ENCODE measurements at places on chromosomes 1 and 21.
A peak's percentile ranks its signal among the peaks of the same experiment; 100 is the strongest.

DNA sequence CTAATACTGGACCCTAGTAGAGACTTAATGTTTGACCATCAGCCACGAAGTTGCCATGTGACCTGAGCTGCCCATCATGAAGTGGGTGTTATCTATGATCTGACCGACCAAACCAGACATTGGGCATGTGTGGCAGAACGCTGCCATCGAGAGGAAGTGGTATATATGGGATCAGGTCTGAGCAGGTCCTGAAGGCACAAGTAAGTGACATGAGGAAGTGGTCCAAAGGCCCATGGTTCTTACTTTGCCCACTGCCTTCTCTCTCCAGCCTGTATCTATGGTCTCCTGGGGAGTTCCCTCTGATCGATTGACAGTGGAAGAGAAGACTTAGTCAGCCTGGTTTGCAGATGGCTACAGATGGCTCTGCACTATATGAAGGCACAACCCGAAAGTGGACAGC, 7.9 kb downstream of the SPSB1 start:
- DNase-seq: no peak

DNA sequence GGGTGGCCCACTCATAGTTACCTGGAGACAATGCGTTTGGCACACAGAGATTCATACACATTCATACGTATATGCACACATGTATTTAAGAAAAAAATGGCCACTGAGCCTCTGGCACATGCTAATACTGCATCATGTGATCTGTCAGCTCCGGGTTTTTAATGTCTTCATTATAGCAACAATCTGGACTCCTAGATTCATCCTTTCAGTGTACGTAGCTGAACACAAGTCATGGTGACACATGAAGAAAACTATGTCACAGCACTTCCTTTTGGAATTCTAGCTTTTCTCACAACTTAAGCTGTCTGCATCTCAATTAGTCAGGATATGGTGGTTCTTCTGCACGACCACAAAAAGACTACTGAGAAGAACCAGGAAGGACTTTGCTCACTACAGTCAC, 24.7 kb downstream of the HSF2BP start:
- DNase-seq: no peak

DNA sequence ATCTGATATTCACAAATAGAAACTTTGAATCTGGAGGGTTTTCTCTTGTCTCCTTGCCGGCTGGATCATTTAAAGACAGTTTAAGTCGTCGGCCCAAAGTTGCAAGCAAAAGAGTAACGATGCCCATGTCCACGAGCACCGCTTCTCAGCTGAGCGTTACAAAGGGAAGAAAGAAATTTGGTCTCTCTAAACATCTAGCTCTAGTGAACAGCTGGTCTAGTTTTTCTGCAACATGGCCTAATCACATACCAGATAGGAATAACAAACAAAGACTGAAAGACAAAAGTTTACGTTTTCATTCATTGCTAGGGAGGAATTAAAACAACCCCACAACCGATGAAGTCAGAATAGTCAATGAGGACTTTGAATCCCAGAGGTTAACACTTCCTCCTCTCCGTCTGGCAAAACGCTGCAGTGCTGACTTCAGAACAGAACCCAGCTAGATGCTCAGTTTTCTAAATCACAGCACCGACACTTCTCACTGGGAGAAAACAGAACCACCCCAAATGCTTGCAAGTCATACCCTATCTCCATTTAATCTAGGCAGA, 69.4 kb downstream of the NTPCR start:
- DNase-seq: no peak

DNA sequence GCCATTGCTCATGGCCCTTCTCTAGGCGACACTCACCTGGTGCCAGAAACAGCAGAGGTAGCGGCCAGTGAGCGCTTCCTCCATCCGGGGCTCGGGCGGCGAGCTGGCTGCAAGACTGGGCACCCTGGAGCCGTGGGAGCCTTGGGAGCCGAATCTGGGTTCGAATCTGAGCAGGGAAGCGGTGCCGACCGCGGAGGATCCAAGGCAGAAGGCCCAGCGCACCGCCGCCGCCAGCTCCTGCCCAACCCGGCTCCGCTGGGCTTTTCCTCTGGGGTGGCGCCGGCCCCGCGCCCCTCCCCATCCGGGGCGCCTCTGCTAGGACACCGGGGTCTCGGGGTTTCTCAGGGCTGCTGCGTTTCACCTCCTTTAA, 1.7 kb upstream of the PRDM16 start:
- no peak for DNase-seq

DNA sequence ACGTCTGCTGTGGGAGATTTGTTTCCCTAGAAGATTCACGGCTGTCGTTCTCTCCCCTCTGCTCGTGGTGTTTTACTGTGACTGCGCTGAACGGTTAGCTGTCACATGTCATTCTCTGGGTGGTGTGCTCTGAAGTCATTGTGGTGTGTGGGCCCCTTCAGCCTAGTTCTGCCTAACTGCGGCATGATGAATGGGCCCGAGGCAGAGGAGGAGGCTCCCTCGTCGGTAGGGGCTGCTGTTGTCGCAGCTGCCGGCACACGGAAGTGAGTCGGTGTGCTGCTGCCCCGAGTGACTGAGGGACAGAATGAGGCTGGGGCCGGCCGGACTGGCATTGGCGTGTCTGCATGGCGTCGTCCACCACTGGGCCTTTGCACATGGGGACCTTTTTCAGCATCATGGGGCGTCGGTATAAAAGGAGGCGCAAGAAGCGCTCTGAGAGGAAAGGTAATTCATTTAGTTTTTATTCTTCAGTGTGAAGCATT, 77.9 kb downstream of the ADARB1 start:
- no peak for DNase-seq

GRCh38 chr1:204278958-204279357, 65.2 kb upstream of the GOLT1A start:
- DNase-seq: no peak

- no peak for DNase-seq
Observed at GRCh38 chr1:28229996-28230395, 2.8 kb downstream of the DNAJC8 start.

- no peak for DNase-seq
Observed at GRCh38 chr1:11281518-11282331, 8.7 kb downstream of the UBIAD1 start.

GRCh38 chr1:31054958-31055481, 10.5 kb downstream of the PUM1 start:
- DNase-seq: no peak

DNA sequence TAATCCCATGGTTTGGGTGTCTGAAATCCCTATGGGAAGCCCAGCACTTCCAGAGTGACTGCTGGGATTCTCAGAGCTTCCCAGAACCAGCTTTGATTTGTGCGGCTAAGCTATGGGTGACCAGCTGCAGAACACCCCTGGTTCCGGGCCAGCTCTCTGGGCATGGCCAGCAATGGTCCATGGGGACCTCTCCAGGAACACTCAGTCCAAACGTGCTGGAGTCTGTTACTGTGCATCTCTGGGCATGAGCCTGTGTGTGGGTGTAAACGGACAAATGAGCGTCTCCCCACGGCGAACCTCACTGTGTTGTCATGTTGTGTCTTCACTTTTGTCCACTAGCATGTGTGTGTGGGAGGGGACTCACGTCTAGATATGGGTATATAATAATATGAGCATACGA, 54.4 kb downstream of the MAB21L3 start:
- DNase-seq: no peak

DNA sequence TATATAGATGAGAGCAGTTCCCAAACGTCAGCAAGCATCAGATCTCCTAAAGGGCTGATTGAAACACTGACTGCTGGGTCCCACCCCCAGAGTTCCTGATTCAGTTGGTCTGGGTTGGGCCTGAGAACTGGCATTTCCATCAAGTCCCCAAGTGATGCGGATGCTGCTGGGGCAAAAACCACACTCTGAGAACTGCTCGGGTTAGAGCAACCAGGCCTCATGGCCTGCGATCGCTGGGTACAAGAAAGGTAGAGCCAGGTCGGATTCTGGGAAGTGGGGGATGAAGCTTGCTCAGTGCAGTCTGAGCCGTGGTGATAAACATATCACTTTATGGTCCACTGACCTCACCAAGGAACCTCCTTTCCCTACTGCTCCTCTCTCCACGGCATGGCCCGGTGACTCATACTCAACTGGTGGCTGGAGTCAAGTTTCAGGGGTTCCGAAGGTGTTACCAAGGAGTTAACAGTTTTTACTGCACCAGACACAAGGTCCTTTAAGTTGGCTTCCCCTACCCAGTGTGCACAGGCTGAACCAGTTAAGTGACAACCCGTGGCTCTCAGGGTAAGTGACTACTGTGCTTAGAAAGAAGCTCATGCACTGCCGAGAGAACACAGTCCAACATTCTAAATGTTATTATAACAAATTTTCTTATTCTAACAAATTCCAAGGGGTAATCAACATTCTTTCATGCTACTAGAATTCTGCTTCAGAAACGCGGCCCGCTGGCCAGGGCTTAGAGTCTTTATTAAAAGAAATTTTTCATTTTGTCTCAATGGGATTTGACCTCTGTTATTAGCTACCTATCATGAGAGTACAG, 153.5 kb downstream of the TGFBR3 start:
- no peak for DNase-seq

DNA sequence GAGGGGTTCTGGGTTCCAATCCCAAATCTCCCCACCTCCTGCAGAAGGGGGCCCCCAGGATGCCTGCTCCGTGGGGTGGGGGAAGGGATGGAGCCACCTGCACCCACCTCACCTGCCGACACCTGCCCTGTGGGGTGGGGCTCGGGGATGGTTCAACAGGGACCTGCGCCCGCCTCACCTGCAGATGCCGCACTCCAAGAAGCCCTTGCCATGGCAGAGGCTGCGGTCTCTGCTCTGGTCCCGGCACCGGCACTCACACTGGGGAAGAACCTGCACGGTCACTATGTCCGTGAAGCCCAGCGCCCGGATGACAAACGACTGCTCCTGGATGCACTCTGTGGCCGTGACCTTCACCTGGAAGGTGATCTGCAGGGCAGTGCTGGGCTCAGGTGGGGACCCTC, 18.1 kb upstream of the PTTG1IP start:
- DNase-seq: no peak

DNA sequence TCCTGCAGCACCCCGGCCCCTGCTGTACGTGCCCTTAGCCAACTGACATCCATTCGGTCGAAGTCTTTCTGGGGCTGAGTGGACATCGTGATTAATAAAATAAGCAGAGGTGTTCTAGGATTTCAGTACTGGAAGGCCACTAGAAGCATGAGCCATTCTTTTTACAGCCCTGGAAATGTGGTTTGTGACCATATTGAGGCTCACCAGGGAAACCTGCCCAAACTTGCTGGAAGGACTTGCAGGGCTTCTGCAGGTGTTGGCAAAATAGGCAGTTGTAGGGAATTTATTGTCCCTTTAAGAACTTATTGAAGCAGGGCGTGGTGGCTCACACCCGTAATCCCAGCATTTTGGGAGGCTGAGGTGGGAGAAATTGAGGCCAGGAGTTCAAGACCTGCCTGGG, 80.8 kb downstream of the DOP1B start:
- no peak for DNase-seq

DNA sequence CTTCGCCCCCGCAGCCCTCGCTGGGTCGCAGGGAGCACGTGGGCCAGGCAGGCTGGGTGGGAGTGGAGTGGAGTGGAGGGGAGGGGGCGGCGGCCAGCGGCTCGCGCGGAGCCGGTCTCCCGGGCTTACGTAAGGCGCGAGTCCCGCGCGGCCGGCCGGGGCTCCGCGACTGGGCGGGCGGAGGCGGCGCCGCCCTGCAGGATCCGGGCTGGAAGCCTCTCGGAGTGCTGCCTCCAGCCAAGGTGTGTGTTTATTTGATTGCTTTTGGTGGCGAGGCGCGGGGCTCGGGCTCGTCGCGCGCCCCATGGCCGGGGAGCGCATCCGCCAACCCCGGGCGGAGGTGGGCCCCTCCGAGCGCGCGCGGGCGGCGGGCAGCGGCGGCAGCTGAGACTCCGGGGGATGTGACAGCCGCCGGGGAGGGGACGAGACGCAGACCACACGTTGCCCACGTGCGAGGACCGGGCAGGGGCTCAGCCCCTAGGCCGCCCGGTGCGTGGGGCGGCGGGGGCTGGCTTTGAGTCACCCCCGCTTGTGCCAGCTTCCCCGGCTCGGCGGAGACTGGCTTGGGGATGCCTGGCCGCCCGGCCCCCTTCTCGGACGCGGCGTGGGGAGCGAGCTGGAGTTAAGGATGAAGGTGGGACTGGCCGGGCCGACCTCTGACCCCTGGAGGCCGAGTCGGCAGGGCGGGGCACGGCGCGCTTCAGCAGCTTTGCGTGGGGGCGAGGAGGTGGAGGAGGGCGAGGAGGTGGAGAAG, 402 bp upstream of the AK4 start:
- peak; percentile 24 for DNase-seq

- no peak for DNase-seq
Observed at GRCh38 chr1:22749919-22750684, 39.5 kb downstream of the EPHB2 start.

DNA sequence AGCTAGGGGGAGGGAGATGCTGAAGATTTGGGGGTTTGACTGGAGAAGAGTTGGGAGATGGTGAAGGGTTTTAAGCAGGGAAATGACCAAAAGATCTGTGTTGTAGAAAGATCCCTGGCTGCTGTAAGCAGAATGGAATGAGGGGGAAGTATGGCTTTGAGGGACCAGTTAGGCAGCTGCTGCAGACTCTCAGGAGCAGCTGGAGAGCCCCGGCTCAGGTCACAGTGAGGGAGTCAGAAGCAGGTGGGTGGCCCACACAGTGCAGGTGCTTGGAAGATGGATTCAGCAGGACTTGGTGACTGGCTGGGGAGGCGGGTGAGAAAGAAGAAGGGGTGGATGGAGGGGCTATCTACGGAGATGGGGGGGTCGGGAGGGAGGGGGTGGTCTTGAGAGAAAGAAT, 35.7 kb downstream of the EDN2 start:
- no peak for DNase-seq

DNA sequence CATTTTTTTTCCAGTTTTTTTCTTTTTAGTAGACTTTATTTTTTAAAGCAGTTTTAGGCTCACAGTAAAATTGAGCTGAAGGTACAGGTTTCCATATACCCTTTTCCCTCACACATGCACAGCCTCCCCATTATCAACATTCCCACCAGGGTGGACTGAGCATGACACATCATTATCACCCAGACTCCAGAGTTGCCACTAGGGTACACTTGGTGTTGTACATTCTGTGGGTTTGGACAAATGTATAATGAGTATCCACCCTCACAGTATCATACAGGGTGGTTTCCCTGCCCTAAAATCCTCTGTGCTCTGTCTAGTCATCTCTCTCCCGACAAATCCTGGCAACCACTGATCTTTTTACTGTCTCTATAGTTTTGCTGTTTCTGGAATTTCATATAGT, 3.0 kb upstream of the AIM2 start:
- DNase-seq: no peak

DNA sequence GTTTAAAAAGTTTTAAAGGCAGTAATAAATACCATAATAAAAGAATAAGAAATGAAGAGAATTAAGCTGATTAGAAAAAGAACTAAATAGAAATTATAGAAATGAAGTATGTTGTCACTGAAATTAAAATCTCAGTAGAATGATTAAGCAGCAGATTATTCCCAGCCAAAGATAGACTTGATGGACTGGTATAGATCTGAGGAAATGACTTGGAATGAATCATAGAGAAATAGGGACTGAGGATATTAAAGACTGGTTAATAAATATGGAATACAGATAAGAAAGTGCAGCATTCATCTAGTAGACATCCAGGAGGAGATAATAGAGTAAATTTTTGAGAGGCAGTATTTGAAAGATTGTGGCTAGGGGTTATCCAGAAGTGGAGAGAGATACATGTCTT, 28.7 kb downstream of the MARK1 start:
- no peak for DNase-seq

GRCh38 chr1:35637401-35637809, 3.9 kb downstream of the PSMB2 start:
- no peak for DNase-seq

- no peak for DNase-seq
Observed at GRCh38 chr1:87154384-87154783, 174.3 kb upstream of the LMO4 start.

GRCh38 chr1:162463021-162463420, 34.6 kb upstream of the UHMK1 start:
- no peak for DNase-seq

GRCh38 chr1:21277180-21277579, 13.1 kb downstream of the ECE1 start:
- no peak for DNase-seq

All from NCI-H1436 (cell line).